AG04450 (cell line): ENCODE measurements at places on chromosomes 12 and 14. TPM values are rescaled to one million over a fixed set of nuclear protein-coding genes. Genes with fewer than 3 reads are reported as not detected.

DNA sequence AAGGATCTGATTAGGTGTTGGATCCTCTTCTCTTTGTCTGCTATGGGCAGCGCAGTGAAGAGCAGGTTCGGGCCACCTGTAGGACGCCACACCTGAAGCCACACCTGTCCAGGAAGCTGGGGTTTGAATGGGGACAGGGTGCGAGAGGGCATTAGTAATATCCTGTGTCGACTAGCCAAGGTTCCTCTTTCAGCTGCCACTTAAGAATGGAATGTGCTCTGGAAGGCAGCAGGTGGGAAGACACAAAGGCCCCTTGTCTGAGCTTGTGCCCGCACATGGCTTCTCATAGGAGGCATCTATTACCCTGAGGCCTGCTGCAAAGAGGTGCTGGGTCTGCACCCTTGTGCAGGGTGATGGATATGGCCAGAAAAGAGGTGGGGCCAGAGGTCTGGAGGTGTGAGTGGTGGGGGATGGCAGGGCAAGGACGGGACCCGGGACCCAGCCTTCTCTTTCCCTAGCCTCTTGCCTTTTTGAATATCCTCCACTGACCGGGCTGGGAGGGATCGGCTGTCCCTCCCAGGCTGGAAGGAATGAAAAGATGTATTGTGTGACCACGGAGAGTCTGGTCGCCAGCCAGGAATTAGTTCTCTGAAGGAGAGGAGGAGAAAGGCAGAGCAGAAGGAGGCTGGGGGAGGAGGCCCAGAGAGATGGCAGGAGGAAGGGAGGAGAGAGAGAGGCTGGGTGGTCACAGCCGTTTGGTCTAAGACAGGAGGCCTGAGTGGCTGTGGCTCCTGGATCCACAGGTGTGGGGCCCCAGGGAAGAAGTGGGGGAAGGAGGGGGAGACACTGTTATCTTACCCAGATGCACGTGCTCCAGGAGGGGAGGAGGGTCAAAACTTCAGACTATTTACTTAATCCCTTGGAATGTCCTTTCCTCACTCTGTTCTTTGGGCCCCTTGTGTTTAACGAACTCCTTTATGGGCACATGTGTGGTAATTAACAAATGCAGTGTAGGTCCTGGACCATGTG, 101.5 kb downstream of the SMOC1 start:
- DNase-seq = no peak

The FAIM2 gene
- 5.9 and 9.1 TPM in 2 replicates for polyA plus RNA-seq

DNA sequence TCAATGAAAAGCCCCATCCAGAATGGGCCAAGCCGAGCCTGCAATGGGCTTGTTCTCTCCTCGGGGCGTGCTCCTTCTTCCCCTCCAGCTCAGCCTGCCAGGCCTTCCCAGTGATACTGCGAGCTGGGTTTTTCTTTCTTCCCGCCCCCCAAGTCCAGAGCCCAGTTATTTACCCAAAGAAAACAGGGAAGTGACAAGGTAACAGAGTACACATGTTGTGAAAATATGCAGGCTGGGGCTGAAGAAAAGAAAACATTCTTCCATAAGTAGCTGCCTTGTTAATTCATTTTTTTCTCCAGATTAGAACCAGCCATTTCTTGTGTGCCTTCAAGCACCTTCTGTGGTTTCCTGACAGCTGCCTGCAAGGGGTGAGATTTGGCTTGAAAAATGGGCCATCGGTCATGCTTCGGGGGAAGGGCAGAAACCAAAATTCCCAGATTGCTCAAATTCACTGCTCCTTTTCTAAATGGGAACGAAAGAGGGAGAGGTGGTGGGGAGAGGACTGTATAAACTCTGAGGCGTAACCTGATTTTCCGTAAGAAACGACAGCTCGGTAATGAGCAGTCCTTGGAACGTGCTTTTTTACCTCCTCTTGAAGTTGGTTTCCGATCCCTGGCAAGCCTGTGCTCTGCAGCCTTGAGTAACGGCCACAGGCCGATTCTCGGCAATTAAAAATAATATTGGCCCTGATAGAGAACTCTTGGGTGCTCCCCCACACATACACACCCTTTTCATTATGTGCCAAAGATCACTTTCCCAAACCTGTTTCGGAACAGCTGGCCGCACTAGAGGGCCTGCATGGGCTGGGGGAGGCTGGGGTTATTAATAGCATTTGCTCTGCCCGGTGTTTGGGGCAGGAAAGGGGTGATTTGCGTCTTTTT, 229.4 kb downstream of the ZFP36L1 start:
- no peak for DNase-seq

DNA sequence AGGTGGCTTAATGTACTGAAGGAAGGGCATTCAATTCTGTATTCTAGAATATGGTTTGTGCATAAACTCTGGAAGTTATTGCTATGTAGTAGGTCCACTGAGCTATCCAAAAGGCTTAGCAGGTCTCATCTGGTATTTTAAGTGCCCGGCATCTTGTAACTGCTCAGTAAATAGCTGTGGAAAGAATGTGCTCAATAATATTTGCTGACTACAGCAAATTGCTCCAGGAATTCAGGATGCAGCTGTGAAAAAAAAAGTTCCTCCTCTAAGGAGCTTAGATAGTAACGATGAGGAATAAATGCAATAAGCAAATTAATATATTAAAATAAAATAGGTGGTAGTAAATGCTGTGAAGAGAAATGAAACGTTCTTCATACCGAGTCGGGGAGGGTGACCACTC, 857.1 kb downstream of the AACS start:
- DNase-seq = no peak

DNA sequence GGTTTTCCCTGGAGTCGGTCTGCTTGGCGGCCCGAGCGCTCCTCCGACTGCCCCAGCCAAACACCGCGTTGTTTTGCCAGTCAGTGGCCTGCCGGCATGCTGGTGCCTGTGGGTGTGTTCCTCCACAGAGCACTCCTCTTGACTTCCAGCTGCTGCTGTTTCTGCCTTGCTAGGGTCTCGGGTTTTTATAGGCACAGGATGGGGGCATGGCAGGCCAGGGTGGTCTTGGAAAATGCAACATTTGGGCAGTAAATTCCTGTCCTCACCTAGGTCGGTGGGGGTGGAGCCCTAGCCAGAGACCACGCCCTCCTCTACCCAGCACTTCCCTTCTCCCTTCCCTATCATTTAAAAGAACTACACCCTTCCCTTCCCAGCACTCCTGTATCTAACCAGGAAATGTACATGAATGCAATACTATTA, 34.7 kb upstream of the VASH1 start:
- DNase-seq = no peak

DNA sequence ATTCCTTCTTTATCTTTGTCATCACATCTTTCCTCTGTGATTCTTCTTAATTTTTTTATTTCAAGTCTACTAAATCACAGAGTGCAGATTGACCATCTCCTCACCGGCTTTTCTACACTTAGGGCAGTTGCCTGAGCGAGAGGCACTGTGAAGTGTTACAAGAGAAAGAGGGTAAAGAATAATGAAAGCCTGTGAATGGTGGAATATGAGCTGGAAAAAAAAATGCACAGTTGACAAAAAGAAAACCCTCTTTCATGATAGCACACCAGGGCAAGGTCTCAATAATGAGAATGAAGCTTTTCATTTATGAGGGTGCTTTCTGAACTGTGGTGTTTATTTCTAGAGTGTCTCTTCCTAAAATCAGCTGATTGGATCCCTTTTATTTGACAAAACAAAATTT, 106.2 kb upstream of the PDE3A start:
- DNase-seq = no peak

The CDC42BPB gene
- 57.0 and 66.8 TPM in 2 replicates for polyA plus RNA-seq

The RAD51AP1 gene
- polyA plus RNA-seq = 4.3 and 8.2 TPM in 2 replicates

The KLRG1 gene
- 1.3 and 1.7 TPM in 2 replicates for polyA plus RNA-seq

DNA sequence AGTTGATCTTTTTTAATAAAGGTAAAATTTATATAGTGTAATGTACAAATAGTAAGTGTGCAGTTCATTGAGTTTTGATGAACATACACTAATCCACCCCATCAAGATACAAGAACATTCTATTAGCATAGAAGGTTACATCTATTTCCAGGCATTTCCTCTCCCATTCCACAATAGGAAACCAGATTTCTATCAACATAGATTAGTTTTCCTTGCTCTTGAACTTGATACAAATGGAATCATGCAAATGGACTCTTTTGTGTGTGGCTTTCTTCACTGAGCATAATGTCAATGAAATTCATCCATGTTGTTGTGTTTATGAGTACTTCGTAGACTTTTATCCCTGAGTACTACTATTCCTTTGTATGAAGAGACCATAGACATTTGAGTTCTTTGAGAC, 10.8 kb downstream of the STYX start:
- DNase-seq = no peak

- DNase-seq = no peak
These were observed 49.0 kb downstream of the TMEM117 start for GRCh38 chr12:43884683-43885410.

- DNase-seq = no peak
These were observed 101.5 kb downstream of the NAV3 start for GRCh38 chr12:77932216-77932615.

The ARID4A gene
- 7.4 and 12.4 TPM in 2 replicates for polyA plus RNA-seq

The MYO1H gene
- polyA plus RNA-seq = not detected in 2 replicates

DNA sequence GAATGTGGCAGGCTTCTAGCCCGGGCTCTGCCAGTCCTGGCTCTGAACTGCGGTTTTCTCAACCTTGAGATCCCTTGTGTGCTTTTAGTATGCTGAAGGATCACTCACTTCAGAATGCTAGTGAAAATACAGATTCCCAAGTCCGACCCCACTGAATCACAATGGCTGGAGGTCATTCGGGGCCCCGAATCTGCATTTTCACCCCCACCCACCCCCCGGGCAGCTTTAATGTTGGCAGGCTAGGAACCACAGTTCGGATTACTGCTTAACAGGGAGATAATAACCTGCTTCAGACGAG, 573 bp upstream of the SUSD6 start:
- no peak for DNase-seq

- DNase-seq = no peak
These were observed 13.6 kb upstream of the LEMD3 start for GRCh38 chr12:65155784-65156183.

DNA sequence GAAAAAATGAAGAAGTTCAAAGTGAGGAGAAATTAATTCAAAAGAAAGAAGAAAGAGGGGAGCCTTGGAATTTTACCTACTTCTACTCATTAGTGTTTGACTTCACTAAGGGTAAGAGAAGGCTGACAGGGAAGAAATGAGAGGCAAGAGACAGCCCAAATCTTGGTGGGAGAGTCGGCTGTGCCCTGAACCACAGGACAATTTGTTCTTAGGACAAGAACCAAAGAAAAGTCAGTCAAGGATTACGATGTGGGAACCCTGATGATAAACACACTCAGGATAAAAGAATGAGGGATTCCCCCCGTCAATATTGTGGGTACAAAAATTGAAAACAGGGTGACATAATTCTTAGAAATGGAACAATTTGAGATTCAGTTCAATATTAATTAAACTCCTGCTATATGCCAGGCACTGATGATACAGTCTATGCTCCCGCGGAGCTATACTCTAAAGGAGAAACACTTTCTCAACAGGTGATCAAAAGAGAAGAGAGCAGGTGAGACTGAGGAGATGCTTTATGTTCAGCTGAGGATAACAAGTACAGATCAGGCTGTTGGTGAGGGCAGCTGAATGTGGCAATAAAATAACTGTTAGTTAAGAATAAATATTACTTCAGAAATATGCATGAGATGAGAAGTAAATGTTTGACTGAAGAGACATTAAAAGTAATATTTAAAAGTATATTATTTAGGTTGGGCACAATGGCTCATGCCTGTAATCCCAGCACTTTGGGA, 175.4 kb downstream of the SLC25A21 start:
- no peak for DNase-seq

DNA sequence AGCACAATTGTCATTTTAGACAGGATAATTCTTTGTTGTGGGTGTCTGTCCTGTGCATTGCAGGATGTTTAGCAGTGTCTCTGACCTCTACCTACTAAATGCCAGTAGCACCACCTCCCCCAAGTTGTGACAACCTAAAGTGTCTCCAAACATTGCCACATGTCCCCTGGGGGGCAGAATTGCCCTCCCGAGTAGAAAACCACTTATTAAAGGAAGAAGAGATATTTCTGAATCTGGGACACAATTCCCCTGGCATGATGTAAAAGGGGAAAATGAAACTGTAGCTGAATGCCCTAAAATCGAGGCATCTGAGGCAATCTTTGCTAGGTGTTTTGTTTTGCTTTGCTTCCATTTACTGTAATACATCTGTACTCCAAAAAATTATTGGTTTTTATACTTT, 116.8 kb upstream of the NAP1L1 start:
- DNase-seq = no peak

GRCh38 chr12:57740656-57741412, 2.3 kb upstream of the AGAP2 start:
- no peak for DNase-seq

The BDKRB1 gene
- polyA plus RNA-seq = 160 and 215 TPM in 2 replicates

GRCh38 chr12:68831272-68831671, 23.3 kb downstream of the MDM2 start:
- DNase-seq = no peak

GRCh38 chr12:88867510-88867909, 287.2 kb upstream of the KITLG start:
- DNase-seq = no peak

DNA sequence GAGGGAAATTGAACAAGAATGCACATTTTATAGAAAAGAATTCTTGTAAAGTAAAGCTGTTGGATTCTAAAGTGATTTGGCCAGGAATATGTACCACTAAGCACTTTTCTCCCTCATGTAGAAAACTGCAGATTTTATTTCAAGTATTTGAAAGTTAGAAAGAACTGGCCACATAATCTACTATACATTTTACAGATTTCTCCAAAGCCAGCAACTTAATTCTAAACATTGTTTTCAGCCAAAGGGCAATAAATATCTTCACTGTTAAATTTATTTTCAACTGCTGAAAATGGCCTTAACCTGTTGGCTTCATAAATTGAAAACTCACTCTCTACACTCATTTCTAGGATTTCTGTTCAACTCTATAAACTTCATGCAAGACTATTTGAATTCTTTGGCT, 15.6 kb upstream of the KERA start:
- no peak for DNase-seq
